ENCODE measurements at places on chromosomes 7 and 10. TPM values are rescaled to one million over a fixed set of nuclear protein-coding genes. Genes with fewer than 3 reads are reported as not detected.

GRCh38 chr10:111004016-111004415 is 72.8 kb upstream of the ADRA2A start:
- no peak for DNase-seq

GRCh38 chr7:94481279-94481678 is 28.3 kb upstream of the CASD1 start:
- DNase-seq = no peak

DNA sequence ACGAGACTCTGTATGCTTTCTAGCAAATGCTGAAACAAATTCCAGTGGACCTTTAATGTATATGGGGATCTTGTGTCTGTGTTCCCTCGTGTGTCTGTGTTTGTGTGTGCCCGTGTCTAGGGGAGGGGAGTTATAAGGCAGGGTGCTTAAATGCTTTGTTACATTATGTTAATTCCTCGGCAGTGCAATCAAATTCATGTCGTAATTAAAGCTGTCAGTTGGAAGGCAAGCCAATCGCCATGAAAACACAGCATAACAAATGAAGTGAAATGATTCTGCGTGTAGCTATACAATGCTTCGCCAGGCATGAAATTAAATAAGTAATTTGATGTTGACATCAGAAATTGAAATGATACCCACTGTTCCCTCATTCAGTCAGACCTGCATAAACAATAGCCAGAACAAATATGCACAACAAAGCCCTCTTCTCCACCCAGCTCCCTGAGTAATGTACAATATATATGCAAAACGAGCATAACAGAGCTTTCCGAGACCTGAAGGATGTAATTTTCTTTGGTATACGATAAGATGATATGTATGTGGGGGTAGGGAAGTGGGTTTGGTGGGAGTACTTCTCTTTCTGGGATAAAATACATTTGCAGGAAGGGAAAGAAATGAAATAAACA is 534.1 kb downstream of the AUTS2 start:
- DNase-seq = no peak

The SVIL gene
- polyA plus RNA-seq = 17.3 TPM

The EPDR1 gene
- 8.7 TPM for polyA plus RNA-seq

The COBL gene
- 0.71 TPM for polyA plus RNA-seq

DNA sequence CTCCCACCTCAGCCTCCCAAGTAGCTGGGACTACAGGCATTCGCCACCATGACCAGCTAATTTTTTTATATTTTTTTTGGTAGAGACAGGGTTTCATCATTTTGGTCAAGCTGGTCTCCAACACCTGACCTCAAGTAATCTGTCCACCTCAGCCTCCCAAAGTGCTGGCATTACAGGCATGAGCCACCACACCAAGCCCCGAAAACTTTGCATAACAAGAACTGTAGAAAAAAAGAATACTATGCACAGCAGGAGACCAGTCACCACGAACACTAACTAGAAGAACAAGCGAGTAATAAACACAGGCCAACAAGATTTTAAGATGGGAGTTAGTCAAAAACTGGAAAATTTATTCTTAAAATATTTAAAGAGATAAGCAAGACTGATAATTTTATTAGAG is 447.0 kb downstream of the ETV1 start:
- DNase-seq = no peak

DNA sequence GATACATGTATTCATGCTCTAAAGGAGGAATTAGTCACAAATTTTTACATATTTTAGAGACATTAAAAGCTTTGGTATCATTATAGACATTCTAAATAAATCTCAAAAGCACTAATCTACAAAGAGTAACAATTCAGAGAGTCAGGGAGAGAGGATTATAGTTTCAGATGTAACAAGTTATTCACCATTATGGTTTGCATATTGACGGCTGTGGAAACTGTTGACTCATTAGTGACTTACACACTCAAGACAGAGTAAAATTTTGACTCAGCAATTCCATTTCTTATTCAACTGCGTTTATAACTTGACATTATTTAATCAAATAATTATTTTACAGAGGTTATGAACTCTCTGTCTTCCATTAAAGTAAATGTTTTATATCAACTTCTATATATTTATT is 95.4 kb upstream of the SEMA3C start:
- DNase-seq = no peak

The RAB19 gene
- polyA plus RNA-seq = not detected

The CLRN3 gene
- not detected for polyA plus RNA-seq

DNA sequence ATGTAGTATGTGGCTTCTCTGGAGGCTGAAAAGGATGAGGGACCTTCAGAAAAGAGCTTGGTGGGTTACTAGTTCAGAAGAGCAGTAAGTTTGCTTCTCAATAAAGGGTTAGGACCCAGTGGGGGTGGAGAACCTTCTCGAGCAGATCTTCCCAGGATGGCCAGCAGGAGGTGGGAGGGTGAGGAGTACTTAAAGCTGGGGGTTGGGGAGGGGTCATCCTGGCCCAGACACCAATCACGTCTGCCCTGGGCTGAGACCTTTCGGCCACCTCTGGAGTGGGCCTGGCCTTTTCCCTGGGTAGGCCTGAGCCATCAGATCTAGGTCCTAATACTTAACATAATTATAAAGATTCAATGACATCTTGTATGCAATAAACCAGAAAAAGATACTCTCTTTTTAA is 149.0 kb upstream of the TCF7L2 start:
- DNase-seq = no peak

The SLC26A3 gene
- polyA plus RNA-seq = not detected

DNA sequence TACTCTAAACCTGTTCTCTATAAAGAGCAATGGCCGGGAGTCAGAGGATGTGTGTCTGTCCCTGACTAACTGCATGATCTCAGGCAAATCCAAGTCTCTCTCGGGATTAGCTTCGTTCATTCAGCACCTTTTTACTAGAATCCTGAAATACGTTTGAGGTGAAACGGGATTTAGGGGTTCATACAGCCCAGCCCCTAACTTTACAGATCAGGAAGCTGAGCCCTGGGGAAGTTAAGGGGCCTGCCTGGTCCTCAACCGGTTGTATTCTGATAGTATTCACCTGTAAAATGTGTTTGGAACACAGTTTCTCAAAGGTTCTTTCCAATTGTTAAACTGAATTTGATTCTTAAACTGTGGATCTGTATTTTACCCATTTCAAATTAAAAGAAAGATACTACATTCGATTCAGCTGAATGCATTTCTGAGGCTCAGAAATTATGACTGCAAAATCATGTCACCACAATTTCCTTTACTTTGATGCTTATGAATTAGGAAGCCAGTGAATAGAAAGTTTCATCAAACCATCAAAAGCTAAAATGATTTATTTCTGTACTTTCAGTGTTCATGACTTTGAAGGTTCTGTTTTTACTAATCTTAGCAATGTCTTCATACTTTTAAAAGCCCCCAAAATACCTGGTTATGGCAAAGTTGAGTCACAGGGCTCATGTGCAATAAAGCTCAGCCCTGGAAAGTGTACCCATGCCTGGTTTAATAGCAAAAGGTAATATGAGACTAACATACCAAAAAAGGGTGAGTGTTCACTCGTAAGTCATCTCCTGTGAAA is 28.9 kb upstream of the EZH2 start:
- no peak for DNase-seq

GRCh38 chr10:73648975-73649829 is 6.6 kb downstream of the SYNPO2L start:
- DNase-seq = no peak

The PRLHR gene
- polyA plus RNA-seq = 3.6 TPM

The LRRC18 gene
- not detected for polyA plus RNA-seq

GRCh38 chr7:27690649-27691048 is 28.0 kb upstream of the HIBADH start:
- no peak for DNase-seq

- DNase-seq = no peak
Observed at GRCh38 chr10:96044736-96045135, 1.4 kb downstream of the CCNJ start.

- DNase-seq = no peak
Observed at GRCh38 chr10:110788620-110789385, 82.9 kb upstream of the PDCD4 start.

GRCh38 chr10:16720812-16721211 is 96.4 kb downstream of the RSU1 start:
- no peak for DNase-seq

DNA sequence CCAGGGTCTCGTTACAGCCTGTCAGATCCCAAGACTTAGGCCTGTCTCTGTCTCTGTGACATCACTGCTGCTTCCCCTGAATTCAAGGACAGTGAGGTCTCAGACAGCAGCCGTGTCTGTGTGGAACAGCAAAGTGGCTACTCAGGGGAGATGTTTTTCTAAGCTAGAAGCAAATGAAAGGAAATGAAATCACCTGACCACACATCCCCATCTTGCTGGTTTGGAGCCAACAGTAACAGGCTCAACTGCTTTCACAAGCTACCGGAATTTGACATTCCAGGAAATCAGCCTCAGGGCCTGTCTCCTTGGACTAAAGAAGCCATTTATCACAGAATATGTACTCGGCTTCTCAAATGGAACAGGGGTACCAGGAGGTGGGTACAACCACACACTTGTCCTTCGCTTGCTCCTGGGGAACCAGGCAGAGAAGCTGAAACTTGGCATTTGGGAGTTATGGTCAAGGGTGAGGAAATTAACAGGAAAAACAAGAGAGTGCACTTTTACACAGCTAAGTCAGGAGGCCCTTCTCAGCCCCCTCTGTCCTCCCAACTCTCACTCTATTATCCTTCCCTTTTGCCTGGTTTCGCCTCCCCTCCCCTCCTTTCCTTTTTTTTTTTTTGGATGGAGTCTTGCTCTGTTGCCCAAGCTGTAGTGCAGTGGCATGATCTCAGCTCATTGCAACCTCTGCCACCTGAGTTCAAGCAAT is 73.2 kb downstream of the SPDYE5 start:
- DNase-seq = peak; percentile 41

The GRID2IP gene
- 0.24 TPM for polyA plus RNA-seq

The SPDYE6 gene
- not detected for polyA plus RNA-seq

DNA sequence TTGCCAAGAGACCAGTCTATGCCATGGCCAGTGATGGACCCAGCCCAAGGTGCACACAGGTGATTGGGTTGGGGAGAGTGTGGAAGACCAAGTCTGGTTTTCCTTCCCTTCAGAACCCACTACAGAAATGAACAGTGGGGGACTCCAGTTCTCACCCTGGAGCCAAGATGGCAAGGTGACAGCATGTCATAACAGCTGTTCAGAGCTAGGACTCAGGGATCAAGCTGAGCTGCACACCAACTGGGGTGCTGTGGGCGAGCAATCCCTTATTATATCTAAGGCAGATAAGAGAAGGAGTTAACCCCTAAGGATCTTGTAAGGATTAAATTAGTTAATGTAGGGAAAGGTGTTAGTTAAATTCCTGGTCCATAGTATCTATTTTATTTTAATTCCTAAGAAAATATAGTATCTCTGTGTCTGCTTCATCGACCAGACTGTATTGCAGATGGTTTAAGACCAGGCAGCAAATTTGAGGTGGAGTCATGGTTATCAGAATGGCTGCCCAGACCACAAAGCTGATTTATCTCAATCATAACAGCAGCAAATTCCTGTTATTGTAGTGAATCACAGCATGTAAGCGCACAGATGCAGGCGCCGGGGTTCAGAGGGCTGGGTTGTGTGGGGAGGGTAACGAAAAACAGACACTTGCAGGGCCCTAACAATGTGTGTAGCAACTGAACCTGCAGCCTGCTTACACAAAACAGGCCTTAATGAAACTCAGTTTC is 208.7 kb upstream of the ZNF32 start:
- no peak for DNase-seq

- DNase-seq = no peak
Observed at GRCh38 chr10:80524190-80524909, 13.4 kb upstream of the SH2D4B start.

The TMEM229A gene
- 2.4 TPM for polyA plus RNA-seq

- peak; percentile 61 for DNase-seq
Observed at GRCh38 chr7:139673230-139673629, 104.6 kb downstream of the HIPK2 start.

The TSPAN33 gene
- polyA plus RNA-seq = 3.6 TPM

DNA sequence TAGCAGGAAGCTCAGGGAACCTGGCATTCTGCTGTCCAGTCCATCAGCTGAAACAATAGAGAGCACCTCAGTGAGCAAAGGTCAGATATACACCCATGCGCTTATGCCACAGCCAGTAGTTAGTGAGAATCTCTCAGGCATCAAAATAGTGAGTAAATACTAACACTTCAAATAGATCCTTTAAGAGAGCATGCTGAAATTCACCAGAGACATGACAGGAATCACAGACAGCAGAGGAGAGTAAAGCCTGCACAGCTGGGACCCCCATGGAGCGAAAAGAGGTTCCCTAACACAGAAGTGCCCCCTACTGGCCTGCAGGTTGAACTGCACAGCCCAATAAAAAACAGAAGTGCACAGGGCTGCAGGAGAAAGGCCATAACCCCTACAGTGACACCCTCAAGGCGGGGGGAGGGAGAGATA is 57.6 kb upstream of the ANTXRL start:
- peak; percentile 46 for DNase-seq

DNA sequence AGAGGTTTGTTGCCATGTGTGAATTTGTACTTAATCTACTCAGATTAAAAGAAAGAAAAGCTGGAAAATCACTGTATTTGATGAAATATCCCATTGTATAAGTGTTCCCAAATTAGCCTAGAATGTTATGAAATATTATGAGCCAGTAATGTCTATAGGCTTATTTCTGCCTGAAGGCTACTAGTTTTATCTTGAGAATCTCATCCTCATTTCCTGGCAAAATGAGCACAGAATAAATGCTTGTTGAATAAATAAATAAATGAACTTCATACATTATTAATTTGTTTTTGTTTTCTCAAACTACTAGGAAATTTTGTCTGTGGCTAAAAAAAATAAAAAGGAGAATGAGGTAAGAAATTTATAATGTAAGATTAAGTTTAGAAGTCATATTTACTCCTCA is 25.5 kb downstream of the HELLS start:
- DNase-seq = no peak

The CHCHD1 gene
- 63.2 TPM for polyA plus RNA-seq

DNA sequence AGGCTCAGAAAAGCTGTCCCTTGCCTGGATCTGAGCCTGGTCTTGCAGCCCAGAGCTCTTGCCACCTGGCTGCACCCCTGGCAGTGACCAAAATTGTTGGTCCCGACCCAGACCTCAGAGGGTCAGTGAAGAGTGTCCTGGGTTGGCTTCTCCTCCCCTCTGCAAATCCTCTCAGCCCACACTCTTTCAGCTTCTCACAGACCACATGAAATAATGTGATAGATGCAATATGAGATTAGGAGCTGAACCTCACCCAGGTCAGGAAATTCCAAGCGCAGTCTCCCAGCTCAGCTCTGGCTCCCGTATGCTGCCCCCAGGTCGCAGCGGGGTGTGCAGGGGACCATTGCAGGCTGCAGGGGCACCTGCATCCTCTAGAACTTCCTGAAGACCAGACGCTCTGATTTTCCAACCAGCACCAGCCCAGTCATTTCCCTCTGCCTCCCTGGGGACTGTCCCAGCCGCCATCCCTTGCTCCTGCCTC is 19.6 kb upstream of the RET start:
- DNase-seq = no peak

The ANKMY2 gene
- 20.0 TPM for polyA plus RNA-seq

GRCh38 chr10:100636848-100637553 is 101.3 kb downstream of the HIF1AN start:
- no peak for DNase-seq

All from adrenal gland (tissue), 19 donors.